Chondrocyte (in vitro differentiated cells): ENCODE measurements at places on chromosomes 16 and 17. TPM values are rescaled to one million over a fixed set of nuclear protein-coding genes. Genes with fewer than 3 reads are reported as not detected.

NAE1 gene
- total RNA-seq, result 46.7 to 51.4 TPM (median 47.8 TPM) in 3 replicates

EFCAB13 gene
- total RNA-seq, result 1.5 to 3.2 TPM (median 2.5 TPM) in 3 replicates

PLEKHM1 gene
- total RNA-seq, result 30.8 to 37.3 TPM (median 31.3 TPM) in 3 replicates

TLCD3A gene
- total RNA-seq, result 26.8 to 28.2 TPM (median 27.2 TPM) in 3 replicates

IRF8 gene
- not detected in 3 replicates for total RNA-seq

DNAAF1 gene
- total RNA-seq, result not detected in 3 replicates

- DNase-seq, result no peak
Observed at GRCh38 chr16:69796285-69797118, 34.4 kb downstream of the WWP2 start.

- DNase-seq, result peak; percentile 29
Observed at GRCh38 chr16:30354423-30355143, 525 bp downstream of the CD2BP2 start.

DNA sequence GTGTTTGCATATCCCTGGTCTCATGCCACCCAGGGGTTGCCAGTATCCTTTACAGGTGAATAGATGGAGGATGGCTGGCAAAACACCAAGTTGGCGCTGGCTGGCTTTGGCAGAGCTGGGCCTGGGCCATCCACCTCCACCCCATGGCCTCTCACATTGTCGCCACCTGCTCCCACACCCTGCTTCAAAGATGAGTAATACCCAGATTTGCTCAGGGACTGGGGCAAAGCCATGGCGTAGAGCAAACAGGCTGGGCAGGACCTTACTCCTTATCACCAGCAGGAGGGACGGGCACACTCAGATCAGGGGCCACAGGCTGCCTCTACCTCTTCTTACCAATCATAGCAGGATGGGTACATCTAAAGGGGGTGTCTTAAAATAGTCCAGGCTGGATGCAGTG lies 24.3 kb downstream of the PLA2G10 start:
- DNase-seq, result no peak

DNA sequence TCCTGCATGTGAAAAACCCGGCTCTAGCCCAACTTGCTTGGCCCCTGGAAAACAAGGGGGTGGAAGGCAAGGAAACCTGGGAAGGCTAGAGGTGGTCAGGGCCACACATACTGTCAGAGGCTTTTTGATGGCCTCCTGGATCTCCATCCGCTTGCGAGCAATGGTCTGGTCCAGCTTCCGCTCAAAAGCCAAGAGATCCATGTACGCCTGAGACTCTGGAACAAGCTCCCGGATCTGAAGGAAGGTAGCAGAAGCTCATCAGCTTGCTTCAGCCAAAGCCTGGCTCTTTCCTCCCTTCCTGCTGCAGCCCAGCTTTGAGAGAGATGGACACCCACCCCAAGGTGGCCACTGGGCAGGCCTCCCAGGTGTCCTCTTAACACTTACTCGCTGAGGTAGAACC lies 5.7 kb downstream of the SMARCD2 start:
- no peak for DNase-seq

DNA sequence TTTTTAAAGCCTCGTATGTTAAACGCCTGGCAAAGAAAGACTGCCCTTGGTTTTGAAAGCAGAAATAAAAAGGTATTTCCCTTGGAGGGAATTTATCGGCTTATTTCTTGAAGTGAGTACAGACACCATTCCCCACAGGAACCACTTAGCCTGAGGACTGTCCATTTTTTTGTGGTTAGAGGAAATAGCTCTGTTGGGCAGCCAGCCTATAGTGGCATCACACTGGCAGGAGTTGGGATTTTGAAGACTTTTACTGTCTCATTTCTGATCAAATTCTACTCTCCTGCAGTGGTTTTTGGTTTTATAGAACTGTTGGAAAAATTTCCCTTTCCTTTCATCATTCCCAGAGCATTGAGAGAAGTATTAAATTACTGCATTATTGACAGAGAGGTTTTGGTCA lies 34.1 kb upstream of the CDC6 start:
- no peak for DNase-seq

- no peak for DNase-seq
Observed at GRCh38 chr17:42101513-42102292, 3.4 kb upstream of the ZNF385C start.

DNA sequence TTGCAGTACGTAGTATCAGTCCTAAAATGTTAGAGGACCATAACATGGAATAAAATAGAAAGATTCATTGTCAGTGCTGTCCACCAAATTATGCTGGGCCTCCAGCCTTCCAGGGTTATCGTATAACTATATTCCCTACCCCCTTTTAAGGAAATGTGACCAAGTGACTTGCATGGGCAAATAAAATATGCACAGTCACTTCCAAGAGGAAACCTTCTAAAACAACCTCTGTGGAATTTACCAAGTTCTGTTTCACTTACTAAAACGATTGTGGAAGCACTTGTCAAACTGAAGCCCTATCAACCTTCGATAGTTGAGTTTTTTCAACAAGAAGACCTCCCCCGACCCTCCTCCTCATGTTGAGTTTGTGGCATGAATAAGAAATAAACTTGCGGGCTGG lies 345.4 kb upstream of the C16orf82 start:
- no peak for DNase-seq

DNA sequence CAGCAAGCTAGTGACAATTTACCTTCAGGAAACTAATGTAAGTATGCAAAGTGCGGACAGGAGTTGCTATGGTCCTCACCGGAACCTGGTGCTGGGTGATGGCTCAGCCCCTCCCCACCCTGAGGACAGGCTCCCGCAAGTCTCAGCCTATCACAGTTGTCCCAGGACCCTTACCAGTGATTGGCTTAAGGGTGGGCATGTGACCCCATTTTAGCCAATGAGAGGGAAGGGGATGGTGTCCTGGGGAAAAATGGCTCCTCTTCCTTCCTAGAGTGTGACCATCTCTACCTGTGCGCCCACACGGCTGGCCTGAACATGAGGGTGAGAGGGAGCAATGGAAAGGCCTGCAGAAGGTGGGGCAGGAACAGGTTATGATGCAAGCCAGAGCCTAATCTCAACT lies 80.4 kb downstream of the C16orf78 start:
- DNase-seq, result peak; percentile 19

DNA sequence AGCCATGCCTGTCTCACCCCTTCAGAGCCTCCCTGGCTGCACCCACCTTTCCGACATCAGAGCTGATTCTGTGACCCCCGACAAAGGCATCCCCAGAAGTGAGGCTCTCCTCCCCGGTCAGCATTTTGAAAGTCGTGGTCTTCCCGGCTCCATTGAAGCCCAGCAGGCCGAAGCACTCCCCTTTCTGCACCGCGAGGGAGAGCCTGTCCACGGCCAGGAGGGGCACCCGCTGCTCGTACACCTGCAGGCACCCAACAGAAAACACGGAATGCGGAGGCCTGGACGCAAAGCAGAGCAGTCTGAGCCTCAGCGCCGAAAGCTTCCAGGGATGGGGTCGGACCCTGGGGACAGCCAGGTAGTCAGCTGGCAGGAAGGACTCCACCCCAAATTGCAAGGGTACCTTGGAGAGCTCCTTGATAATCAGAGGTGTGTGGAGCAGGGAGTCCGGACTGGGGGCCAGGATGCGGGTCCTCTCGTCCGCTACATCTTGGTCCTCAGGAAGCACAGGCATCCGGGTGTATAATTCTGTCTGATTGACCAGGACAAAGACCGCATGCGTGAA lies 13.1 kb upstream of the RNPS1 start:
- no peak for DNase-seq

- no peak for DNase-seq
Observed at GRCh38 chr16:23145186-23145585, 4.1 kb downstream of the USP31 start.

GRCh38 chr17:41651625-41652460 lies 27.5 kb upstream of the KRT17 start:
- no peak for DNase-seq

GRCh38 chr17:76253841-76254240 lies 11.3 kb upstream of the UBALD2 start:
- DNase-seq, result peak; percentile 17

- no peak for DNase-seq
Observed at GRCh38 chr17:4849011-4849536, 15.9 kb downstream of the MINK1 start.

DNA sequence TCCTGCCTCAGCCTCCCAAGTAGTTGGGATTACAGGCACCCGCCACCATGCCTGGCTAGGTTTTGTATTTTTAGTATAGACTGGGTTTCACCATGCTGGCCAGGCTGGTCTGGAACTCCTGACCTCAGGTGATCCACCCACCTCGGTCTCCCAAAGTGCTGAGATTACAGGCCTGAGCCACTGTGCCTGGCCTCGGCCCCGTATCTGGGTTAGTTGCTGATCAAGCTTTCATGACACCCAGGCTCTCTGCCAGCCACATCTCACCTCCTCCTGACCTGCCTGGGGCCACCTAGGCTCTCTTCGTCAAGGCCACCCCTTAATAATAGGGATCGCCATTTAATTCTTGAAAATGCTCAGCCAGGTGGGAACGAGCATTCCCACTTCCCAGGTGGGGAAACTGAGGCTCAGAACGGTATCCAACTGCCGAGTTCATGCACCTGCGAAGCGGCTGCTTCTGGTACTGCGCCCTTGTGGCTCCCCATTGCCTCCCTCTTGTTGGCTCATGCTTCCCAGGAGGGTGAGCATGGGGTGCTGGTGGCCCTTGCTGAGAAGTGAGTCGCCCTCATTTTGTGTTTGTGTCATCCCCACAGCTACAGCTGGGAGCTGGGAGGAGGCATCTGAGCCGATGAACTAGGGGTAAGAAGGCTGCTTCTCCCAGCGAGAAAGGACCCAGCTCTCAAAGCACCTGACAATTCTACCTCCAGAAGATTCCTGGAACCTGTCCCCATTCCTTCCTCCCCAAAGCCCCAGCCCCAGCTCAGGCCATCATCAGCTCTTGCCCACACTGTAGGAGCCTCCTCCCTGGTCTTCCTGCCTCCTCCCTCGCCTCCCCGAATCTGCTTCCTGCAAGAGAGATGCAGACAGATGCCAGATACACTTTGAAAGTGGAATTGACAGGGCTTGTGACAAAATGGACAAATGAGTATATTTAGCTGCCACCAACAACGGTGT lies 17.3 kb upstream of the SNN start:
- DNase-seq, result no peak

- no peak for DNase-seq
Observed at GRCh38 chr17:1693339-1693738, 8.7 kb upstream of the PRPF8 start.

DNA sequence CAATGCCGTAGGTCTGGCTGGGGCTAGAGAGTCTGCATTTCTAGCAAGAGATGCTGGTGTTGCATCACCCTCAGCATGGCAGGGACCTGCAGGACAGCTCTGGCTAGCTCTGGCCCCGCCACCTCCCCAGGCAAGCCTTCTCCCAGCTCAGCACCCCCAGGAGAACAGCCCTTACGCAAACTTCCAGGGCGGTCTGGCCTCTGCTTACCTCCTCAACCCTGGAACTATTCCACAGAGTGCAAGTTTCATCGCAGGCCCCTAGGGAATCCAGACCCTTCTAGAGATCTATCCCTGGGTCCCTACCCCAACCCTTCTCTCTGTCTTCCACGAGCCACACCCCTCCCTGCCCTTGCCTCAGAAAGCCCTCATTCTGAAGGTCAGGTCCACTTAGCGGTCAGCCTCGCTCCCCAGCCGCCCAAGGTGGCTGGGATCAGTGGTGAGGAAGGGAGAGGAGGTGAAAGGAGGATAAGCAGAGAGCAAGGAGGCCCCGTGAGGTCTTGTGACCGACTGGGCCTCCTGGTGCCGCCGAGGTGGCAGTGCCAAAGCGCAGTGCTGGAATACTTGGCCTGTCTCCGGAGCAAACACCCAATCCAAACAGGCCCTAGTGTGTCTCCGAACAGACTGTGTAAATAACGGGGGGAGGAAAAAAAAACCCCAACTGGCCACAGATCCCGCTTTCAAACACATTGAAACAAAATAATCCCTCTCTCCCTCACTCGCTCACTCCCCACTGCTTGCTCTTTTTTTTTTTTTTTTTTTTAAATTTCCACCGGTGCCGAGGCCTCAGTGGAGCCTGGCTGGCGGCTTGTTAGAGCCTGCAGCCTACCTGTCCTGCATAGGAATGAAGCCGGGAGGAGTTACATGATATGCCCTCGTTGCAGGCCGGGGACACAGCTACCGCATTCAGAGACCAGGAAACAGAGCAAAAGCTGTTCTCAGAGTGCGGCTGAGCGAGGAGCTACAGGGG lies 380.9 kb downstream of the SOX9 start:
- no peak for DNase-seq

GRCh38 chr17:80765241-80765961 lies 220.8 kb downstream of the RPTOR start:
- DNase-seq, result no peak

DNA sequence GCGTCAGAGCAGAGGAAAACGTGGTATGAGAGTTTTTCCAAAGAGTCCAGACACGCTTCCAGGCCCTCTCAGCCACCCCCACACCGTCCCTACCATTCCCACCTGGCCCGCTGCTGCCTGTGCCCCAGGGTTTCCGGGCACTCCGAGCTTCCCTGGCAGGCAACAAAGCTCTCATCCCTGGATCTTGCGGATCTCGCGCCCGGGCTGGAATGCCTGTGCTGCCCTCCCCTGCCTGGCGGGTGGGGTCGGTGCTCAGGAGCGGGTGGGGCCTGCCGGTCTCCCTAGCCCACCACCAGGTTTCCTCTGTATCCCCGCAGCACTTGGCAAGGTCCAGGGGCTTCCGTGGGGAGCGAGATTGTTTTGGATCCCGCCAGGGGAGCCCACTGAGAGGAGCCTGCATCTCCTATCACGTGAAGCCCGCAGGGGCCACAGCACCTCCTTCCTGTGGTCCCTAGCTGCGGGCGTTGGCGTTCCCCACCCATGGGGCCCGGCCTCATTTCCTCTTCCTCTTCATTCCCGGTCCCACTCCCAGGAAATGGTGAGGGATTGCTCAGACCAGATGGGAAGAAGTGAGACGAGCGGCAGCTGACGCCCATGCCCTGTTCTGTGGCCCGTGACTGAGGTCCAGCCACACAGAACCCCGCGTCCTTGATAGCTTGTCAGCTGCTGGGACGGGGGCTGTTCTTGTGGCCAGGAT lies 11.0 kb downstream of the TBC1D24 start:
- DNase-seq, result no peak

DNA sequence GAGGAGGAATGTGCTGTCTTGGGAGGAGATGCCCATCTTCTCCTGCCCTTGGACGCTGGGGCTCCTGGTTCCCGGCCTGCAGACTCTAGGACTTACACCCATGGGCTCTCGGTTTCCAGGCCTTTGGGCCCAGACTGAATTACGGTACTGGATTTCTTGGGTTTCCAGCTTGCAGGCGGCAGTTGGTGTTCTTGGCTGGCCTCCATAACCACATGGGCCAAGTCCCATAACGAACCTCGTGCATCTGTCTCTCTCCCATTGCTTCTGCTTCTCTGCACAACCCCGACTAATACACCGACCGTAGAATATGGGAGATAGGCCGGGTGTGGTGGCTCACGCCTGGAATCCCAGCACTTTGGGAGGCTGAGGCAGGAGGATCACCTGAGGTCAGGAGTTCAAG lies 162.6 kb downstream of the SDK2 start:
- no peak for DNase-seq

- DNase-seq, result no peak
Observed at GRCh38 chr17:57441270-57441600, 184.9 kb downstream of the MSI2 start.

GRCh38 chr16:56295739-56296527 lies 104.6 kb downstream of the GNAO1 start:
- DNase-seq, result no peak

DNA sequence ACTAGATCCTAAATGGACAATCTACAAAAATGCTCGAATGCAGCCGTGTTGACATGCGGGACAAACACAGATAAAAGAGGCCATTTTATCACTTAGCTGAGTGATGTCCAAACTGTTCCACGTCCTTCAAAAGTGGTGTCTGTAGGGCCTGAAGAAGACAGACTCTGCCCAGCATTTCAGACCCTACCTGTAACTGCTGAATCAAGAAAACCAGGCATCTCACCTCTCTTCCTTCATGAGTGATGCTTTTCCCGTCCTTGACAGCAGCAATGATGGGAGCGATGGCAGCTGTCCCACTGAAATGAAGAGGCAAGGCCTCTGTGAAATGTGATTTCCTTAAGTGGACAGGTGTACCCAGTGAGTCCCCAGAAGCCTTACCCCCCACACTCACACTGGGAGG lies 12.3 kb downstream of the ELAC2 start:
- no peak for DNase-seq
